Stimulated activated CD8-positive, alpha-beta memory T cell treated with anti-CD3 and anti-CD28 coated beads, Interleukin-7, amount 100 ng/mL, for 1 hour (primary cell): ENCODE measurements at places on chromosomes 2 and 18.

DNA sequence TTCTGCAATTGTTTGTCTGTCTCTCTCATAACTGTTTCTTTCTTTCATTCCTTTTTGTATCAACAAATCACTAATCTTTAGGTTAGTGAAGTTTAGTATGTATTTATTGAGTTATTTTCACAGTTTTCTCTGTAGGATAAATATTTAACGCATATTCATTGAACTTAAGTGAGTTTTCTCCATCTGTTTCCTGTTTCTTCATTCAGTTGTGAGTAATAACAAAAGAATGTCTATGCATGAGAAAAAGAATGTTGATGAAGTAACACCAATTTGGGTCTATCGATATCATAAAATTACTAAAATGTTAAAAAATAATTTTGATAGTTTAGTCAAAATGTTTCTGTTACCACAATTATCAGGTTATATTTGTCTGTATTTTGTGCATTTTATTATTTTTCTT, 948.0 kb downstream of the DSC3 start:
- DNase-seq: no peak

DNA sequence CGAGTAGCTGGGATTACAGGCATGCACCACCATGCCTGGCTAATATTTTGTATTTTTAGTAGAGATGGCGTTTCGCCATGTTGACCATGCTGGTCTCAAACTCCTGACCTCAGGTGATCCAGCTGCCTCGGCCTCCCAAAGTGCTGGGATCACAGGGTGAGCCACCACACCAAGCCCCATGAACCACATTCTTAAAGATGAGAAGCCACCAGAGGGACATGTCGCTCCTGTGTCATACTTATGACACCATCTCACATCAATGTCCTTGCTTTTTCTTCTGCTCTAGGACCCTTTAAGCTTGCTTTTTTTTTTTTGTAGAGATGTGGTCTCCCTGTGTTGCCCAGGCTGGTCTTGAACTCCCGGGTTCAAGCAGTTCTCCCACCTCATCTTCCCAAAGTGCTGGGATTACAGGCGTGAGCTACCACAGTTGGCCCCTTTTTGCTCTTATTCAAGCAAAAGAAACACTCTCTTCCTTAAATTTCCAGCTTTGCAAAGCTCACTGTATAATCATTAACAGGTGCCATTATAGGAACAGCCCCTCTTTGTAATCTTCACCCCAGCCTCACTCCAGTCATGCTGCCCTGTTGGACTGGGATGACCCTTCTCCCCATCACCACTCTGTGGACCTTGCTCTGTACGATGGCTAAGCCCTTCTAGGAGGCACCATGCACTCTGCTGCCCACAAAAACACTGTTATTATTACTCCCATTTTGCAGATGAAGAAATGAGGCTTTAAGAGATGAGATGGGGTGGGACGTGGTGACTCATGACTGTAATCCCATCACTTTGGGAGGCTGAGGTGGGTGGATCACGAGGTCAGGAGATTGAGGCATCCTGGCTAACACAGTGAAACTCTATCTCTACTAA, 10.8 kb upstream of the KCNG3 start:
- DNase-seq: no peak

DNA sequence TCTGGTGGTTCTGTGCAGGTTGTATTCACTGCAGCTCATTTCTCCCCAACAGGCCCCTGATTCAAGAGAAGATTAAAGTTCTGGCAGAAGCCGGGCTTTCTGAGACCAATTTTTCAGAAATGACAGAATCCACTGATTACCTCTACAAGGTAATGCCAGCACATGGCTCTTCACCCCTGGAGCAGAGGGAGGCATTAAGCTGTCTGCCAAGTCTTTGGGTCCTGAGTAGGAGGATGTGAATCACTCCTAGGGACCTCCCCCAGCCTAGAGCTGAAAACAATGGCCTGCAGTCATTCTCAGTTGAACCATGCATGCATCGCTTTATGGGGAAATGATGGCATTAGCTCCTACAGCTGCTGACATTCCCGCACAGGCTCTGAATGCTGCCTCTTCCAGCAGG, 20.5 kb upstream of the RPL37A start:
- DNase-seq: no peak

DNA sequence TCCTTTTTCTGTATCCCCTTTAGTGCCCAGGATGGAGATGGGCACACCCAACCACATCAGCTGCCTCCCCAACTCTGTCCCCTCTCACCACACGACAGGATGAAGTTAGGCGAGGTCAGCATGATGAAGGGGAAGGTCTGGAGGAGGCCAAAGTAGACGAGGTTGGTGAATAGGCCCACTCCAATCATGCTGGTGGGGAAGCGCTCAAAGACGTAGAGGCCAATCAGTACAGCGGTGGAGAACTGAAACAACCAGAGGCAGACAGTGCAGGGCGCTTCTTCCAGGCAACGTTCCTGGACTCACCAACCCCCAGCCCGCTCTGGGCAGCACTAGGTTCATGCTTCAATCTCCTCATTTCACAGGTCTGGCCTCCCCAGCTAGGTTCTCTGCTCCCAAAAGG, 2.9 kb downstream of the TEX261 start:
- DNase-seq: no peak

- DNase-seq: no peak
Observed at GRCh38 chr2:111162718-111163331, 42.1 kb downstream of the BCL2L11 start.

DNA sequence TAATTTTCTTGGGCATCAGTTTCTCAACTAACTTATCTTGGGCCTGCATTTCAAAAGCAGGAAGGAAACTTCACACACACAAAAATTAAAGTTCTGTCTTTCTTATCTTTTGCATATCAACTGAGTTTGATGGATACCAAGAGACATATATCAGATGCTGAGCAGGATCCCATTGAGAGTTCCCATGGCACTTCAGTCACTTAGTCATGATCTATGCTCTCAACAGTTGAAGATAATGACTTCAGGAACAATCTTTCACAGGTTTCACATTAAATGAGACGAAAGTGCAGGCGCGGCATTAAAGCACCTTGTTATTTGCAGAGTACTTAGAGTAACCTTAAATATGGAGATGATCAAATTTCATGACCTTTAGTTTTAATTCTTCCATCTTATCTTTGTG, 2139.8 kb upstream of the CELF4 start:
- no peak for DNase-seq

- no peak for DNase-seq
Observed at GRCh38 chr2:46306988-46307655, 9.9 kb downstream of the EPAS1 start.

DNA sequence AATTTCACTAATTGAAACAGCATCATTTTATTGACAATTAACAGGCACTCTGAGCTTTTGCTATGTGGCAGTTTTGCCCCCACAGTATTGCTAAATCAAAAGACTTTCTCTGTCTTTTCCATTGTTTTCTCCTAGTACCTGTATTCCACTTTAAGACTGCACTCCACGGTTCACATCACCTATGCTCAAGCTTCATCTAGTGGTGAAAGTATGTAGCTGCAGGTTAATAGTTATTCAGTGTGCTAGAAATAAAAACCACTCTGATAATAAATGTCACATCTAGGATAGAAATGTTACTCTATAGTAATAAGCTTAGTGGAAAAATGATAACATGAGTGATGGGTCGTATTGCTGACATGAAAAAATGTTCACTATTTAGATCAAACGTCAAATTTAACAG, 24.6 kb downstream of the ARL6IP6 start:
- no peak for DNase-seq

DNA sequence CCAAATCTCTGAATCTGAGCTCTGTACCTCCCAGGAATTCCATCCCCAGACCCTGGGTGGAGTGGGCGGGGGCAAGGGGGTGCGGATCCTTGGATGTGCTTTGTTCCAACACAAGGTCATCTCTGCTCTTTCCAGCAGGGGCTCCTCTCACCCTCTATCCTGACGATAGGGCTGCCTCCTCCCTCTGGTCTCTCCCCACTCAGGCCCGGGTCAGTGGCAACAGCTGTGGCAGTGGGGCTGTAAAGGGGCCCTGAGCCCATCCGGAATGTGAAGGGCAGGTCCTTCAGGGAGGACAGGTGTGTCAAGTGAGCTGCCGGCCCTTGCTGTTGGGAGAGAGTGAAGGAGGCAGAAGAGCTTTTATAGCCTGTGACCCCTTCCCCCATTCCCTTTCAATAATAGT, 167.8 kb downstream of the CELF4 start:
- no peak for DNase-seq

DNA sequence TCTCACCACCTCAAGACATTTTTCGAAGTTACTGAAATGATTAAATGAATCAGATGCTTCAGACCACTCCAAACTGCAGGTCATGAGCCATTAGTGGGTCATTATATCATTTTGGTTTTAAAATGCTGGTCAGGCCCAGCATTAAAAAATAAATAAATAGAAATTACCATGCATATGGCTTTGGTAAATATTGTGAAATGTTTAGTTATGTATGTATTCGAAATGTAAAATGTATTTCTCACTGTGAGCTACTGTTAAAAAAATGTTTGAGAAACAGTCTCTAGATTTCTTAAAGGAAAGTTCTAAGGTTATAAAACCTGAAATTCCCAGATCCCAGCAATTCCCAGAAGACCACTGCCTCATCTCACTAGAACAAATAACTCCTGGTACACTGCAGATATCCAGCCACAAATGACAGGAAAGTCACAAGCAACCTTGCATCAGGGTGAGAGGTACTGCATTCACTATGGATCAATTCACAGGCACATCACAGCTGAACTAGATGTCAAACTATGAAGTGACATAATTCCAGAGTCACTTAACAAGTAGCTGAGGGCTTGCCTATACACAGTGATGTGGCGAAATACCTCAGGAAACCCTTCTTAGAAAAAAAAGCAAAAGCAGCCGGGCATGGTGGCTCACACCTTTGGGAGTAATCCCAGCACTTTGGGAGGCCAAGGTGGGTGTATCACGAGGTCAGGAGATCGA, 46.6 kb downstream of the FAM228A start:
- DNase-seq: no peak

DNA sequence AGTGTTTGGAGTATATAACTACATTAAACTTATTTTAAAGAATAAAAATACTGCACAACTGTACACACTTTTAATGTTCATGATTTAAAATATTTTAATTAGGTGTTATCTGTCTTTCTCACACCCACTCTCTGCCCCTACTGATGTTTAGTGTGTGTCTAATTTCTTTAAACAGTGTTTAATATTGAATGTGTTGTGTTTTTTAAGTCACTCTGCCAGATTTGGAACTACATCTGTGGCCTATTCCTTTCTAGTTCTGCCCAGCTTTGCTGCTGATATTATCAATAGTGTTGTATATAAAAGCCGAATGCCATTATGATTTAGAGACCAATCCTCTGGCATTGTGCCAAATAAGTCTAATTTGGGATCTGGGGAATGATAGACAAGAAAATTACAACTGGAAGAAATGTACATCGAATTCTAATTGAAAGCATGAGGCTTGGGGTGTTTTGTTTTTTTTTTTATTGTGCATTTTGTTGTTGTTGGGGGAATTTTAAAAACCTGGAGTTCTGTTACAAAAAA, 398.0 kb downstream of the CPS1 start:
- no peak for DNase-seq

DNA sequence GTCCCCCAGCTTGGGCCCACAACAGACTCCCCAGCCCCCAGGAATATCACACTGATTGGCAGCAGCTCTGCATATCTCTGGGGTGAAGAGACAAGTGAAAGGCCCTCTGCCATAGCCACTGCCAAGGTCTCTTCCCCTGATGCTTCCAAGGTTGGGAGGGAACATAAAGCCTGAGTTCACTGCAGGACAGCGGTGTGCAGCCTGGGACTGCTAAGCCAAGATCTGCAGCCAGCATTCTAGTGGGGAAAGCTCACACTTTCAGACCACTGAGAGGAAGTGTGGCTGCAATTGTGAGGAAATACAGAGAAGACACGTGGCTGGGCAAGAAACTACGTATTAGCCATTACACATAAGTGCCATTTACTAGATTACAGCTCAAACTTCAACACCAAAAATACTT, 100.7 kb downstream of the MAIP1 start:
- no peak for DNase-seq

DNA sequence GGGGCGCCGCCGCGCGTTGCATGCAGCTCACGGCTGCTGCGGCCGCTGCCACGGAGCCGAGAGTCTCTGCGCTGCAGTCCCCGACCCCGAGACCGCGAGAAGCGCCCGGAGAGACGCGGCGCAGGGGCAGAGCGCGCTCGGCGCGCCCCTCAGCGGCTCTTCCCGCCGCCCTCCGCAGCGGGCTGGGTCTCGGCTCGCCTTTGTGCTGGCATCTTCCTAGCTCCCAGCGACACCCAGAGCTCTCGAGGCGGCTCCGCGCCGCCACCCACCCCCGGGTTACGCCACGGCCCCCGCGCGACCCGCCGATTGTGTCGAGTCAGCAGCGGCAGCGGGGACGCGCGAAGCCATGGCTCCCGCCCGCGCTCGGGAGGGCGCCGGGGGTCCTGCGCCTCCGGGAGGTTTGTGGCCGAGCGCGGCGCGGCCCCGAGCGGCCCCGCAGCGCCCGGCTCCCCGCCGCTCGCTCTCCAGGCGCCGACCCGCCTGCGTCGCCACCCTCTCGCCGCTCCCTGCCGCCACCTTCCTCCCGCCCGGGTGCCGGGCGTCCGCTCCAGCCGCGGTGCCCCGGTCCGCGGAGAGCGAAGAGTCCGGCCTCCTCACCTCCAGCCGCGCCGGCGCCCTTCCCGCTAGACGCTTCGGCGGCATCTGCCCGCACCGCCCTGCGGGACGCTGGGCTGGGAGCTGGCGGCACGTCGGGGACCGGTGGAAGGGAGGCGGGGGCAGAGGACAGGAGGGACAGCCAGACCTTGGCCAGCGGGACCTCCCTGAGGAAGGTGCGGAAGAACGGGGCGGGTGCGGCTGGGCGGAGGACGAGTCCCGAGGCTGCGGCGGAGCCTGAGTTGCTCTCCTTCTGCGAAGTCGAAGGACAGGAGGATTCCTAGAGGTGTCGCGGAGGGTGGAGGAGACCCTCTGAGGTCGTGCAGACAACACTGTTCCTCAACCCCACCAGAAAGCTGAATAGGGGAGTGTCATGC, 46.3 kb upstream of the CCDC150 start:
- DNase-seq: no peak

DNA sequence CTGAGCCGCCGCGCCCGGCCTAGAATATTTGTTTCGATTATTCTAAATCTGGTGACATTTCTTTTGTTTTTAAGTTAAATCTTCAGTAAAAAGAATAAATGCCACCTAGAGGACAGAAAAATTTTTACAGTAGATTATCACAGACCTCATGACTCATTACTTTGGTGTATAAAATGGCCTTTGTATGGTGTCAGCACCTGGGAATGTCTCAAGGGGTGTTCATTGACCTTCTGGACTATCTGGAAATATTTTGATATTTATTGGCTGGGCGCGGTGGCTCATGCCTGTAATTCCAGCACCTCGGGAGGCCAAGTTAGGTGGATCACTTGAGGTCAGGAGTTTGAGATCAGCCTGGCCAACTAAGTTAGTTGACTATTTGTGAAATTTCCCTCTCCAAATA, 30.3 kb upstream of the SLC30A6 start:
- no peak for DNase-seq

GRCh38 chr2:26561918-26562810, 79.0 kb downstream of the CIB4 start:
- no peak for DNase-seq
